ENCODE measurements at places on chromosomes 6 and 20.

DNA sequence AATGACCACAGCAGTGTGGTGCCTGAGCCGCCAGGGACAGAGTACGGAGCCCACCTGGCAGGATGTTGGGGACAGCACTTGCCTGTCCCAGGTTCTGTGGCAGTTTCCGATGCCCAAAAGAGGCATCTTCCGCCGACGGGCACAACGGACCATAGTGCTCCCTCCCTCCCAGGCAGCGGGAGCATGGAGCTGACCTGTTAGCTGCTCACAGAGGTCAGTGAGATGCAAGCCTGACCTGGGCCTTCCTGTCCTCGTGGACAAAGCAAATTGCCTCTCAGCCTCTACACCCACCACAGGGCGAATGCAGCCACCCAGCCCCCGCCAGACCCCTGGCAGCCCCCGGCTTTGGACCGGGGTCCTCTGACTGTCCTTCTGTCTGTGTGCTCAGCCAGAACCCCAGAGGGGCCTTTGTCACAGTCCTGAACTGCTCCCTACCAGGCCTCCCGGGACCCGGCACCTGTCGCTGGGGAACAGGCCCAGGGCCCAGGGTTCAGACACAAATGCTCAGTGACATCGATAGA, 16.2 kb upstream of the FRMD1 start:
- DNase-seq = no peak

DNA sequence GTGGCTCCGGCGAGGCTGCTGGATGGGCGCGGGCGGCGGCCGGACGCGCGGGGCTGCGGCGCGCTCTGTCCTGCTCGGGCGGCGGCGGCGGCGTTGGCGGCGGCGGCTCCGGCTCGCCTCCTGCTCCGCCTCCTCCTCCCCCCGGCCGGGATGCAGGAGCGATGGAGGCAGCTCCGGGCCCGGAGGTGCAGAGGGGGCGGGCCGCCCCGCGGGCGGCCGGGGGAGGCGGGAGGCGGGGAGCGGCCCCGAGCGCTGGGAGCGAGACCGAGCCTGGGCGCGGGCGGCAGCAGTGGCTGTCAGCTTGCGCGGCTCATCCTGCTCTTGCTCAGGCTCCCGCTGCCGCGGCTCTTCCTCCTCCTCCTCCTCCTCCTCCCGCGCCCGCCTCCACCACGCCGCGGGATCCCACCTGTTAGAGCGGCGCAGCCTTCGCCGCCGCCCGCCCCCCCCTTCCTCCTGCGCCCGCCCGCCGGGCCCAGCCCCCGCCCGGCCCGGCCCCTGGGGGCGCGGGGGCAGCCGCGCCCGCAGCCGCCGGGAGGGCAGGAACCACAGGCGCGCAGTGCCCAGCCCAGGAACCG, at the start of gene NOL4L:
NOL4L (minus strand) TSS at position 323 of the 575 bp plus-strand sequence. CDS start 443 bp downstream, outside the sequence.
- no peak for DNase-seq

- DNase-seq = no peak
Measured at GRCh38 chr6:19538096-19538495, 299.1 kb upstream of the ID4 start.

DNA sequence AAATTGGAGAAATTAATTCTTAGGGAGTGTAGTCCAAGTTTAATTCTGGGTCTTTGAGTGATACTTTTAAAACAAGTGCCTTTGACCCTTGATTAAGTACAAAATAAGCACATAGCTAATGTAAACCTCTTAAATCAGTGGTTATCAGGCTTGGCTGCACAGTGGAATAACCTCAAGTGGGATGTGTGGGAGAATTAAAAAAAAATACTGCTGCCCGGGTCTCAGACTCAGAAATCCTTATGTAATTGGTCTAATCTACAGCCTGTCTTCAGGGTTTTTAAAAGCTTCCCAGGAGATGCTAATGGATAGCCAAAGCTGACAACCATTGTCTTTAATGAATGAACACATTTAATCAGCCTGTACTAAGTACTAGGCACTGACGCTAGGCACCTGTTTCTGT, 28.5 kb upstream of the TMEM14A start:
- no peak for DNase-seq

DNA sequence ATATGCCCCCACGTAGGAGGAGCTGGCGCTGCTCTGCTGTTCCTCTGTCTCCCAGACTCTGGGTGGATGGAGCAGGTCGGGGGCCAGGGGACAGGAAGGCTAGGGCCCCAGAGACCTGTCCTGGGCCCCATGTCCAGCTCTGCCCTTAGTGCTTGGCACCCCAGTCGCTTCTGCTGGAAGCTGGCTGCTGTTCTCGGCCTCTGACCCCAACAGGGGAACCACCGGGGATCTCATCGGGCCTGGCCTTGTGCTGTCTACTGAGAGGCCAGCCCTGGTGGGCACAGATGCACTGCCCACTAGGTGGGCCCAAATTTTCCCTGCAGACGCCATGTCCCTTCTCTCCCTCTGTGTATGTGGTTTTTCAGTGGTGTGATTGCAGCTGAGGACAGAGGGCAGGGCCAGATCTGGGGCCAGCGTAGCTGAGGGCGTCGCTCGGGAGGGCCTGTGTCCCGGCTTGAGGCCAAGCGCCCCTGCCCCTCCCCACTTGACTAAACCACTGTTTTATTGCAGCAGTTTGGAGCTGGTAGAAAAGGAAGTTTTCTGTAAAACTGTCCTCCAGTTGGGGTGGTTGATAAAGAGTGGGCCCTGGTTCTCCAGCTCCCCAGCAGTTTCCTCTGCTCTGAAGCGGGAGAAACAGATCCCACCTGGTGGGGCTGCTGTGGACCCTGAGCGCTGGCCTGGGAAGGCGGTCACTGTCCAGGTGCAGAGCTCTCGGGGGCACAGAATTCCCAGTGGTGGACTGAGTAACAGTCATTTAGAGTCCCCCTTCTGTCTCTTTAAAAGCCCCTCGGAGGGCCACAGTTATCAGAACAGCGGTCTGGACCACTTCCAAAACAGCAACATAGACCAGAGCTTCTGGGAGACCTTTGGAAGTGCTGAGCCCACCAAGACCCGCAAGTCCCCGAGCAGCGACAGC, 5.9 kb upstream of the COL20A1 start:
- no peak for DNase-seq
